ENCODE measurements at places on chromosomes 12 and 14.
A peak's percentile ranks its signal among the peaks of the same experiment; 100 is the strongest.

GRCh38 chr14:24149302-24149969 is 2.1 kb downstream of the RNF31 start:
- no peak for DNase-seq

DNA sequence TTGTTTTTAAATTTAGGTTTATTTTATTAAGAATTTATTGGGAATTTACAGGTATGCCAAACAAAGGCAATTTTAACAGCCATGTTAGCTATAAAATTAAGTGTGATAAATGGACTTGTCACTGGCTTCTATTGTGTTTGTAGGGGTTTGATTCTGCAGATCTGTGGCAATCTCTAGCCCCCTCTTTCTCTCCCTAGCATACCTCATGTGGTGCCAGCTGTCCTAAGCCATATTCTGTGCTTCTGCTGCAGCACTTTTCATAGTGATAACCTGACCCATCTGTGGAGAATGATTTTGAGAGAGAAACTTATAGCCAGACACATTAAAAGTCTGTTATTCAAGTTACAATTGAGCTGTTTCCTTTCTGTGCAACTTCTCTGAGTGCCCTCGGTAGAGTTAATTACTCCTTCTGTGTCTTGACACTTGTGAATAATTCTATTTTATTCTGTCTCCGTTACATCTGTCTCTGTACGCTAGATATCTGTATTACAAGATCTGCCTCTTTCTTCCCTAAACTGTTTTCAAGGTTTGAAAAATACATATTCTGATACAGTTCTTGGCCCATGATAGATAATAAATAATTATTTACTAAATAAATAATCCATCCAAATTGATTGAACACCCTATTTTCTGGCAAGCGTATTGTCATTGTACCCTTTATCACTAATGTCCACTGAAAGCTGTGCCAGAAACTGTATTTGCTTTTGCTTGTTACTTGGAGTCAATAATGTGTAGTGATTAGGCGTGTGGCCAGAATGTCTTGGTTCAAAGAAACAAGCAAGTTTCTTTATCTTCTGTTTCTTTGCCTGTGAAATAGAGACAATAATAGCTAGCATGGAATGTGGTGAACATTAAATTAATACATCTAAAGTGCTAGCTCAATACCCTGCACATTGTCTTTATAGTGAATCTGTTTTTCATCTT is 40.0 kb downstream of the FRS2 start:
- DNase-seq = no peak

- DNase-seq = peak; percentile 73
Measured at GRCh38 chr12:109110988-109111495, 5.3 kb upstream of the ACACB start.

GRCh38 chr12:72141381-72141780 is 130.8 kb upstream of the TRHDE start:
- peak; percentile 31 for DNase-seq

DNA sequence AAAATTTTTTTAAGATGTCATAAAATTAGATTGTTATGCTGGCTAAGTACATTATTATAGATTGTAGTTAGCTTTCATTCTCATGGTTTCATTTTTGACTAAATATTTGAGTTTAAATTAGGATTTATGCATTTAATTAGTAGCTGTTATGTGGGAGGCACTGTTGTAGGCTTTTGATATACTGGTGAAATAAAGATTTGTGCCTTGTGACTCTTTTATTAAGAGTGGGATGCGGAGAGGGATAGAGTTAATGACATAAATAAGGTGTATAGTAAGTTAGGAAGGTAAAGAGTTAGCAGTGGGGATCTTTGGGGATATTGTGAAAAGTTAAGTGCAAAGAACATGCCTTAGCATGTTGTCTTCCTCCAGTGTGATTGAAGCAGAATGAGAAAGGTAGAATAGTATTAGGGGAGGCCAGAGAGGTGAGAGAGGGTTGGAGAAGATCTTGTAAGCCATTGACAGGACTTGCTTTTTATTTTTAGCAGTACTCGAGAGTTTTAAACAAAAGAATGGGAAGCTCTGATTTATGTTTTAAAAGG is 8.8 kb downstream of the ARHGAP5 start:
- no peak for DNase-seq

DNA sequence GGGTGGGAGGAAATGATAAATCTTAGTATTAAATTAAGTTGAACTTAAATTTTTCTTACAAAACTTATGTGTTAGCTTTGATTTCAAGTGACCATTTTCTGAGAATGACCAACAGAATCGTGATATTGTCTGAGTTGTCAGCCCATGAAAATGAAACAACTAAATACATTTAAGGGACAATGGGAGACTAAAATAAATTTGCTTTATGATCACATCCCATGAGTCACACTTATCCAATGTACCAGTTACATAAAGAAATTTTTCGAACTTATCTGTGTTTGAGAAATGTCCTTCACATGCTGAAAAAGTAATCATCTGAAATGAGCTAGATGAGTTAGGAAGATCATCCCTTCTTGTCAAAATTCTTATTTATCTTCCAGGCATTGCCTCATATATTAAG is 415.9 kb upstream of the SYT1 start:
- no peak for DNase-seq

GRCh38 chr12:78185651-78186050 is 355.0 kb downstream of the NAV3 start:
- no peak for DNase-seq

DNA sequence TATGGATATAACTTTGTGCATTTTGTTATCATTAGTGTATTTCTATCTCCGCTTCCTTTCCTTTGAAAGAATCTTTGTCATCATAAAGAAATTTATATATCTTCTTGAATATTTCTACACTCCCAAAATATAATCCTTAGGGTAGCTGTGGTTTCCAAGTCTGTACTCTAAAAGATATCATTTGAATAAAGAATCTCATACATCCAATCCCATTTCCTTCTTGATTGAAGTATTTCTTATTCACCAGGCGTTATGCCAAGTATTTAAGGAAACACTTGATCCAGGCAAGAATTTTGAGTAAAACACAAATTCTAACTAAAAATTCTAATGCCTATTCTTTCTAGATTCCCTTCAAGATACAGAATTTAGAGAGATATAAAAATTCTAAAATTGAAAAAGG is 821.8 kb downstream of the GALC start:
- no peak for DNase-seq

DNA sequence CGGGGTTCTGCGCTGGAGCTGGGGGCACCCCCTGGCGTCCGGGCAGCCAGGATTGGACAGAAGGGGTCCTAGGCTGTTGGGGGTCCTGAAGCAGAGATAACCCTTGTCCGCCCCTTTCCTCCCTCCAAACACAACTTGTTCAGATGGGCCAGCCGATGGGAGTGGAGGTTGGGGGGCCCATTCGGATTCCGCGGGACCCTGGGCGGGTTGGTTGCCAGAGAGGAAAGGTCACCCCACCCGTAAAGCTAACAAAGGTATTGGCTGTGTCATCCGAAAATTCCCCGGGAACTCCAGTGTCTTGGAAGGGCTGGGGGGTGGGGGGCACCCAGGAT is 1.3 kb downstream of the FAM222A start:
- no peak for DNase-seq

DNA sequence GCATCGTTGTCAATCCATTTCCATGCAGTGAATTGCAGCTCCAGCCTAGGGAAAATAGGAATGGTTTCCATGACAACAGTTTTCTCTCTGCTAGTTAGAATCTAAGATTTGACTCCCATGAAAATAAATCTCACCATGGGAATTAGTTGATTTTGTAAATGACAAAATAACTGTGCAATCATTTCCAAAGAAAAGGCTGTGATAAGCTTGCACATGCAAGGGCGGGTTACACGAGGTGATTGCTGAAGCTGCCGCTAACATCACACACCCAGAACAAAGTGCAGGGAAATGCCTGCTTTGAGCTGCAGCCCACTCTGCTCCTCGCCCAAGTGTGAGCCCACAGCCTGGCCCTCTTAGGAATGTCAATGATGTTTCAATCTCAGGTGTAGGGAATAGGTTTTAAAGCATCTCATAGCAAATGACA is 53.8 kb downstream of the TRIM9 start:
- DNase-seq = no peak

DNA sequence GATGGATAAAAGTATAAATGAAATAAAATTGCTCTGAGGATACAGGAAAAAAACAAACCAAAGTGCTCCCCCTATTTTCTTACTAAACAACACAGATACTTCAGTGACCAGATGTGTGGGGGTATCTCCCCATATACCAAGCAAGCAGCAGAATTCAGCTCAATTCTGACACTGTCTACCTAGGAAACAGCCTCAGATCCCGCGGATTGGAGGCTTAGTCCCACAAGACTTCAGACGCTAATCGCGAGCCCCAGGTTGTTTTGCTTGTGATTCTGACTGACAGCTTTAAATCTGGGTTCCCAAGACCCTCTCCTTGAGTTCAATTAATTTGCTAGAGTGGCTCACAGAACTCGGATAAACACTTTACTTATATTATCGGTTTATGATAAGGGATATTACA is 17.3 kb downstream of the NFKBIA start:
- DNase-seq = no peak

All from hematopoietic multipotent progenitor cell treated with erythropoietin and hydrocortisone succinate and interleukin-3 and kit ligand, for 8 days (in vitro differentiated cells).